ENCODE measurements at places on chromosomes 13 and 19. TPM values are rescaled to one million over a fixed set of nuclear protein-coding genes. Genes with fewer than 3 reads are reported as not detected.

Gene IGLON5
- 4.3 TPM for polyA plus RNA-seq

Gene SERTAD1
- polyA plus RNA-seq, result 17.9 TPM

Gene KLF12
- 5.1 TPM for polyA plus RNA-seq

Gene KLK2
- polyA plus RNA-seq, result not detected

Gene ZGLP1
- polyA plus RNA-seq, result 10.3 TPM

Gene RFPL4A
- polyA plus RNA-seq, result not detected

Gene LMTK3
- 1.3 TPM for polyA plus RNA-seq

Gene CALM3
- 220 TPM for polyA plus RNA-seq

DNA sequence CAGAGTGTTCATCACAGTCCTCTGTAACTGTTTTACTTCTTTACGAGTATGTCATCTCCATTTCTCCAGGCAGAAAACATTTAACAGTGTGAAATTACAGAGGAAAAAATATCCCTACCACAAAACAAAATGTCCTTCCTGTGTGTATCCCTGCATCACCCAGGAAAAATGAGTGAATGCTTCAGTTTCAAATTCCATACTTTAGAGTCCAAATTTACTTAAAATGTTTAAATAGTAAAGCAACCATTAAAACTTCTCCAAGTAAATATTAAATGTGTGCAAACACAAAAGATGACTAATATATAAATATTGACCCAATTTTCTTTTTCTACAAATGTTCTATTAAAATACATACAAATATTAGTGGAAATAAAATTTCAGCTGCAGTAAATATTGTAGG lies 1016.6 kb upstream of the PCDH20 start:
- no peaks in the 10 kb centered on the region for H3K36me3 ChIP-seq
- no peak overlapping the region for H3K4me3 ChIP-seq
- no peak overlapping the region for H3K27ac ChIP-seq
- DNase-seq, result no peak
- no peaks in the 10 kb centered on the region for H3K27me3 ChIP-seq

DNA sequence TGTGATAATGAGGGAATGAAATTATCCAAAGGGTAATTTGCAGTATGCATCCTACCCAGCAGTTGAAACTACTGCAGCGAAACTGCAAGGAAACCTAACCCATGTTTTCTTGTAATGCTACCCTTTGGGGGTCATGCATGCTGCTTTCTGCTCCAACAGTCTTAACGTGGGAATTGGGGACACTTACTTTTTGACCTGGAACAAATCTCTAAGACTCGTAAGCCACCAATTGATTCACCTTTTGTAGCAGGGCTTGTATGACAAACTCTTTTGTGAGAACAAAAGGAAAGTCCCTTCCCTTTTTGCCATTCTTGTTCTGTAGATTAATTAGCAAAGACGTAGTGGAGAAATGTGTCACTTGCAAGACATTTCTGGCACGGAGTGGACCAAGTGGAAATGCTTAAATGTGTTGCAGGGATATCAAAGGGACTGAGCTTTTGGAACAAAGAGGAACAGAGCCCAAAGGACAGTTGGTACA lies 27.4 kb downstream of the LRCH1 start:
- peaks cover 23% of the 10 kb centered on the region for H3K4me1 ChIP-seq
- no peak overlapping the region for H3K4me3 ChIP-seq
- no peak for DNase-seq
- no peaks in the 10 kb centered on the region for H3K27me3 ChIP-seq
- no peak overlapping the region for H3K27ac ChIP-seq

DNA sequence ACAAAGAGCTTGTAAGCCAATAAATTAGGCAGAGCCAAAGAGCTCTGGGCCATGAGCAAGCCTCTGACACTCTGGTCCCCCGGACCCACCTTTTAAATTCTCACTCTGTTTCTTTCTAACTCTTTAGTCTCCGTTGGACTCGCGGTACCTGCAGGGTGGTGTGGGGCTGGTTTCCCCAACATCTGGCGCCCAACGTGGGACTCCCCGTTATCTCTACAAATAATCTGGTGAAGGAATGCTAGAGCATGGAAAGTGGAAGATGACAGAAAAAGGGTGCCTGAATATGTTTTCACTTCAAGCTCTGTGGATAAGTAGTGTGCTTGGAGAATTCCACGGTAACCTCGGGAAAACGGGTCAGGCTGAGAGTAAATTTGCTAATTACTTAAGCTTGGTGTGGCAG lies 36.5 kb upstream of the CYP2B6 start:
- no peaks in the 10 kb centered on the region for H3K4me1 ChIP-seq
- no peak overlapping the region for H3K27ac ChIP-seq
- H3K4me3 ChIP-seq, result no peak overlapping the region

GRCh38 chr13:19982447-19983043 lies 24.0 kb downstream of the ZMYM2 start:
- H3K4me1 ChIP-seq, result peaks cover 5% of the 10 kb centered on the region
- H3K36me3 ChIP-seq, result no peaks in the 10 kb centered on the region
- no peak overlapping the region for H3K27ac ChIP-seq
- H3K27me3 ChIP-seq, result no peaks in the 10 kb centered on the region

- H3K27ac ChIP-seq, result peak overlapping the region; percentile 97
- H3K27me3 ChIP-seq, result no peaks in the 10 kb centered on the region
- peak overlapping the region; percentile 46 for H3K4me3 ChIP-seq
- peaks cover 10% of the 10 kb centered on the region for H3K4me1 ChIP-seq
These were observed 1.8 kb upstream of the SPRY2 start for GRCh38 chr13:80342471-80343371.

DNA sequence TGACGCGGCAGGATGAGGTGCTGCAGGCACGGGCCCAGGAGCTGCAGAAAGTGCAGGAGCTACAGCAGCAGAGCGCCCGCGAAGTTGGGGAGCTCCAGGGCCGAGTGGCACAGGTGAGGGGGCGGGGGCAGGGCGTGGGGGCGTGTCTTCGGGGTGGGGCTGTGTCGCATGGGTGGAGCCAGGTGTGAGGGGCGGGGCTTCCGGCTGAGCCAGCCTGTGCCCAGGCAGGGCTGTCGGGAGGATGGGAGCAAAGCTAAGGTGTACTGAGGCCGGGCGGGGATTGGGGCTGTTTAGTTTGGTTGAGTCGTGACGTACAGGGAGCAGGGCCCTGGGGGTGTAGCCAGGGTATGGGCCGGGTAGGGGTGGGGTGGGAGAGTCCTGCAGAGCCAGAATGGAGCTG lies 62.3 kb downstream of the KCNC3 start:
- no peaks in the 10 kb centered on the region for H3K36me3 ChIP-seq
- no peak overlapping the region for H3K4me3 ChIP-seq
- no peak for DNase-seq

DNA sequence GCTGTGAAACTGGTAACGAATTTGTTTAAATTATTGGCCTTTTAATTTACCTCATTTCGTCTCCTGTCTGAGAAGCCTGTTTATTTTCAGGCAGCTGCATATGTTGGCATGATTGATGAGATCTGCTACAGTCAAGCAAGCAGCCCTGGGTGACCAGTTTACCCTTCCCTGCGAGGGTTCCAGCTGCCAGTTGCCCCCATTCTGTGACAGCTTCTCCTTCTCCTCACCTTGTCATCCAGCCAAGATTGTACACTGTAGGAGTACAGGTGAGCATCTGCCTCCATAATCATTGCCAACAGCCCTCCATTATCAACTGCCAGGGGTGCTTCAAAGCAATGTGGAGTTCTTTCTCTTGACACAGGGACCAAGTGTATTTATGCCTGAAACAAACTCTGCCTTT lies 1979.9 kb upstream of the PRR20A start:
- H3K27me3 ChIP-seq, result no peaks in the 10 kb centered on the region
- H3K36me3 ChIP-seq, result no peaks in the 10 kb centered on the region
- no peak for DNase-seq
- no peaks in the 10 kb centered on the region for H3K4me1 ChIP-seq
- H3K4me3 ChIP-seq, result no peak overlapping the region
- H3K27ac ChIP-seq, result no peak overlapping the region

DNA sequence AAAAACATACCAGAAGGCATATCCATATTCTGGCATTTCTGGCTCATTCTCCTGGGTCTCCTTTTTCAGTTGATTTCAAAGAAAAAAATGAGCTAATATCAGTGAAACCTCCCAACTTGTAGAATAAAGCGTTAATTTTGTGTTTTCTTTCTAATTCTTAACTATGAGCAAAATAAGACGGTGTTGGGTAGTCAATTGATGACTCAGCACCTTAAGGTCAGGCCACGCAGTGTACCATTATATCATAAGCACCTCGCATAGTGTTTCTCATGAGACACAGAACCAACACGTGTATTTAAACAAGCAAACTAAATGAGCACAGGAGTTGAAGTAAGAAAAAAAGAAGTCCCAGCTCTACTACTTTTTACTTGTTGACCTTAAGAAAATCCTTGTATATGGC lies 174.9 kb downstream of the OXGR1 start:
- H3K27ac ChIP-seq, result no peak overlapping the region
- no peak overlapping the region for H3K4me3 ChIP-seq
- no peaks in the 10 kb centered on the region for H3K27me3 ChIP-seq
- H3K4me1 ChIP-seq, result peaks cover 3% of the 10 kb centered on the region
- no peak for DNase-seq

DNA sequence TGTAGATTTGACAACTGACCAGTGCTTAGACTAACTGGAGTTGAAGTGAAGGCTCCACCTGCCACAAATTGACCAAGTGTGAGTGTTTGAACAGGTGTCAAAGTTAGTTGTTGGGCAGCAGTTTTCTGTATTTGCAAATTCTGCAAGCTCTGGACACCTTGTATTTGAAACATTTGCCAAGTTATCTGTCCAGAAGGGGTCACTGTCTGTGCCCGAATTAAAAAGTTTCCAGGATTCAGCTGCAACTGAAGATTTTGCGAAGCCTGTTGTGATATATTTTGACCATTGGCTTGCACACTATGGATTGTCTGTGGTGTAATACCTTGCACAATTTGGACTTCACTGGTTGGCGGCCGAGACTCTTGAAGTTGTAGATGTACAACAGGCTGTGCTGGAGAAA lies 1690.7 kb downstream of the SLITRK5 start:
- H3K4me1 ChIP-seq, result no peaks in the 10 kb centered on the region
- no peaks in the 10 kb centered on the region for H3K36me3 ChIP-seq
- H3K27ac ChIP-seq, result no peak overlapping the region
- DNase-seq, result no peak
- no peaks in the 10 kb centered on the region for H3K27me3 ChIP-seq

DNA sequence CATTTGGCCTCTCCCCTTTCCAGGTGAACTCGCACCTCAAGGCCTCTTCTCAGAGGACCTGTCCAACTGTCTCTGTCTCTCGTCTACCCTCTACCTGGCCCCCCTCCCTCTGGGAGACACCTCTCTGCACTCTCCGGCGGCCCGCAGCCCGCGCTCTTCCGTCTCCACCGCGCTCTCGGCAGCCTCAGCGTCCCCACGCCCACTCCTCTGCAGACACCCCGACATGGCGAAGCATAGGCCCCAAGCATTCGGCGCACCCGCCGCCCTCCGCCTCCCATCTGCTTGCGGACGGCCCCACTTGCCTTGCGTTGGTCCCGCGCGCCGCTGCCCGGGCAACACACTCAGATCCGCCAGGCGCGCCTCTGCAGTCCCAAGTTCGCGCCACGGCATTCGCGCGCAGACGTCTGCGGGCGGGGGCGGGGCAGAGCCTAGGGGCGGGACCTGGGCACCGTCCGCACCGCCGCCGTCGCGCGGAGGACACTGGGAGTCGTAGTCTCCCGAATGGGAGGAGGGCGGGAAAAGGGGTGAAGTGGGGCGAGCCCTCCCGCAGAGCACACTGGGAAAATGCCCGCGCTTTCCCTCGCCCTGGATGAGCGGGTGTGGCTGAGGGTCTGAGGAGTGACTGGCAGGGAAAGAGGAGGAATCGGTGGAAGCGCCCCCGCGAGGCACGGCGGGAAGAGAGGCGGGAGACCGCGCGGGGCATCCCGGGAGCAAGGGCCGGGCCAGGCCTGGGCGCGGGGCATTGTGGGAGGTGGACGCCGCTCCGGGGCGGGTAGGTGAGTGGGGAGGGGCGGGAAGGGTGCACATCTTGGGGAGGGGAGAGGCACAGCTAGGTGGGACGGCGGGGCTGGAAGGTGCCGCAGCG lies at the start of the genes LIG1 and ZSWIM9:
Gene LIG1 (minus strand): TSS at position 406 of the 865 bp plus-strand sequence. CDS start 4,778 bp downstream, outside the sequence.
Gene ZSWIM9 (plus strand): TSS at position 742 of the 865 bp plus-strand sequence. CDS start 1,123 bp downstream, outside the sequence.
- H3K27ac ChIP-seq, result peak within 1 kb of the TSS; percentile 86
- H3K36me3 ChIP-seq, result no peaks in the 10 kb centered on the region
- peak; percentile 97 for DNase-seq
- no peaks in the 10 kb centered on the region for H3K4me1 ChIP-seq
- H3K27me3 ChIP-seq, result no peaks in the 10 kb centered on the region

- no peaks in the 10 kb centered on the region for H3K27me3 ChIP-seq
- DNase-seq, result peak; percentile 87
- H3K4me3 ChIP-seq, result no peak overlapping the region
- H3K27ac ChIP-seq, result no peak overlapping the region
- H3K4me1 ChIP-seq, result peaks cover 2% of the 10 kb centered on the region
These were observed 6.0 kb upstream of the PRR19 start for GRCh38 chr19:42295831-42296525.

DNA sequence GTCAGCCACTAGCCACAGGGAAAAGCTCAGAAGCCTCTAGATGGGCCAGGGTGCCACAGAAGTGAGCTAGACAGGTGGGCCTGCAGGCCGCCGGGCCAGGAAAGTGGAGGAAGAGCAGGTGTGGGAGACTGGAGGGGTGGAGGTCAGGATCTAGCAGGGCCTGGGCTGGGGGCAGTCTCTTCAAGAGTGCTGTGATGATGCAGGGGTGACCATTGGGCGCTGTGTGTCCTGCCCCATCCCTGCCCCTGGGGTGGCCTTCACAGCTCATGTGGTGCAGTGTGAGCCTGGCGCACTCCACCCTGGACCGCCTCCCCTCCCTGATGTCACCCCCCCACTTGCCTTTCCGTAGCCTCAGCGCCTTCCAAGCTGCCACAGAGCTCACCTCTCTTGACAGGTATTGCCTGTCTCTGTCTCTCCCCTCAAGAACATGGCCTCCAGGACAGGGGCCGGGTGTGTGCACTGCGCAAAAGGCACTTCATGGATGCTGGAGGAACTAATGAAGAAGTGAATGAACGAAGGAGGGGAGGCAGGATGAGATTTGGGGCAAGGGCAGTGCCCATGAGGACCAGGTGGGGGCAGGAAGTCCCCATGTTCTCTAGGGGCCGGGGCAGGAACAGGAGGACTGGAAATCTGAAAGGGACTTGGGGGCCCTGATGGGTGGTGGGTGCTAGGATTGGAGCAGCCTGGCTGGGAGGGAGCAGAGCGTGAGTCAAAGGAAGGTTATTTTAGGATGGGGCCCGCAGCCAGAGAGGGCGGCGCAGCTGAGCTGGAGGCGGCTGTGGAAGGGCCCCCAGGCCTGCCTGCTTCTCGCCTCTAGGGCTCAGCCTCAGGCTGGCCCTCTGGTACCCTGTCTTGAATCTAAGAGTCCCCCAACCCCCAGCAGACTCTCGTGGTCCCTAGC lies 6.6 kb downstream of the SSBP4 start:
- H3K36me3 ChIP-seq, result no peaks in the 10 kb centered on the region
- no peak for DNase-seq
- H3K27ac ChIP-seq, result no peak overlapping the region
- H3K27me3 ChIP-seq, result no peaks in the 10 kb centered on the region
- no peak overlapping the region for H3K4me3 ChIP-seq

DNA sequence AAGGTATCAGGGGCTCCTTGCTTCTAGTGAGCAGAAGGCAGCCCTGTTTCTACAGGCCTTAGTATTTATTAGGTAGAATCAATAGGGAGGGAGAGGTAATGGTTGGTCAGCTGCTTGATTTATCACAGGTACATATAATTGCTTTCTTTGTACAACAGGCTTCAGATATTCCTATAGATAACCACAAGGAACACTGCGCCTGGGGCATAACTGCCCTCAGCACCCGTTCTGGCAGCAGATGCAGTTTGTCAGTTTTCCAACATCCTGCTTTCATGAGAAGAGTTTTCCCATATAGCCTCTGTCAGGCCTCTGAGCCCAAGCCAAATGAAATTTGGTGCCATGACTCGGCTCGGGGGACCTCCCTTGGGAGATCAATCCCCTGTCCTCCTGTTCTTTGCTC lies 12.4 kb upstream of the ZNF486 start:
- no peaks in the 10 kb centered on the region for H3K36me3 ChIP-seq
- H3K4me1 ChIP-seq, result no peaks in the 10 kb centered on the region
- no peak for DNase-seq
- H3K4me3 ChIP-seq, result no peak overlapping the region
- H3K27ac ChIP-seq, result no peak overlapping the region
- no peaks in the 10 kb centered on the region for H3K27me3 ChIP-seq
